ENCODE measurements at places on chromosomes 6 and 20.

GRCh38 chr6:25315194-25316177 lies 36.3 kb downstream of the CARMIL1 start:
- DNase-seq: no peak

GRCh38 chr6:25944688-25945574 lies 14.4 kb upstream of the SLC17A2 start:
- DNase-seq: no peak

- DNase-seq: no peak
Observed at GRCh38 chr6:15474196-15474595, 188.6 kb downstream of the DTNBP1 start.

- no peak for DNase-seq
Observed at GRCh38 chr6:42010185-42010891, 40.0 kb upstream of the TAF8 start.

GRCh38 chr6:41720783-41721182 lies 14.6 kb downstream of the TFEB start:
- DNase-seq: no peak

DNA sequence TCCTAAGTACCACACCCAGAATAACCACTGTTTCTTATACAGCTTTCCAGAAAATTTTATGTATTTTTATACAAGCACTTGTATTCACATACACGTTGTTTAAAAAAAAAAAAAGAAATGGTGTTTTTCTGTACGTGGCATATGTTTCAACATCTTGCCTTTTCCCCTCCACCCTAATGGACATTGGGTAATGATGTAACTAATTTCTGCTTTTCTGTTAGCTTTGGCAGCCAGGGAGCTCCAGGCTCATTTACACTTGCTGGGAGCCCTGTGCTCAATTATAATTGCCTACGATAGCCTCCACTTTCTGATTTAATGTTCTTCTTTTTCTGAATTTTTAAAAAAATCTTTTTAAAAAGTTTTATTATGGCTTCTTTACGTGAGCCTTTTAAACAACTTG lies 352.4 kb downstream of the UTRN start:
- no peak for DNase-seq

DNA sequence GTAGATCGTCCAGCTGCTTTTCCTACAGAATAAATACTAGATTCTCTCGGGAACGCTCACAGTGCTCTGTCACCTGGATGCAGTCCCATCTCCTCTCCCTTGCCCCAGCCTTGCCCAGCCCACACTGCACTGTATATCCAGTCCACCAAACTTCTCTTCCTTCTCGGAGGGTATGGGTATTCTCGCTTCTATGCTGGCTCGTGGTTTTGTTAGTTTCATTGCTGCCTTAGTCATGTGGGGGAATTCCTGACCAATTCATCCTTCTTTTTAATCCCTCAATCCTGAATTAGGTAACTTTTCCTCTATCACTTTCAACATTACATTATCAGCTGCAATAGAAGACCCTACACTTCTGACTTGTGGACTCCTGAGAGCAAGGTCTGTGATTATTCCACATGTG lies 252.4 kb downstream of the GMDS start:
- DNase-seq: no peak

- no peak for DNase-seq
Observed at GRCh38 chr6:167538746-167539145, 213.9 kb downstream of the TTLL2 start.

- DNase-seq: no peak
Observed at GRCh38 chr6:8658416-8658815, 223.1 kb upstream of the SLC35B3 start.

DNA sequence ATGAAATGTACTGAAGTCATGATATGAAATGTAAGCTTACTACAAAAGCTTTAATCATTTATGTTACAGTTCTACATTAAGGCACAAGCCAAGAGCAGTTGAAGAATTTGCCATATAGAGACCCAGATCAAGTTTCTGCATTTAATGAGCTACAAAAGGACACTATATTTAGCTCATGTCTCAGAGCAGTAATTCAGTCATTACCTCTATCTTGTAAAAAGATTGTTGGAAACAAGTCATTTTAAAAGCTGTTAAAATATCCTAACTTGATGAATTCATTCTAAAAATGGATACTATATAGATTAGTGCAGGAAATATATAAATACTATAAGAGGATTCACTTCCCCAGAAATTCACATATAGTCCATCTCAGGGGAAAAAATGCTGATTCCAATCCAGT lies 45.2 kb upstream of the RIPPLY2 start:
- DNase-seq: no peak

- no peak for DNase-seq
Observed at GRCh38 chr6:159303159-159303558, 134.0 kb downstream of the FNDC1 start.

- DNase-seq: no peak
Observed at GRCh38 chr6:138044458-138044857, 62.8 kb downstream of the PERP start.

GRCh38 chr6:145454006-145454405 lies 281.3 kb downstream of the EPM2A start:
- DNase-seq: no peak

DNA sequence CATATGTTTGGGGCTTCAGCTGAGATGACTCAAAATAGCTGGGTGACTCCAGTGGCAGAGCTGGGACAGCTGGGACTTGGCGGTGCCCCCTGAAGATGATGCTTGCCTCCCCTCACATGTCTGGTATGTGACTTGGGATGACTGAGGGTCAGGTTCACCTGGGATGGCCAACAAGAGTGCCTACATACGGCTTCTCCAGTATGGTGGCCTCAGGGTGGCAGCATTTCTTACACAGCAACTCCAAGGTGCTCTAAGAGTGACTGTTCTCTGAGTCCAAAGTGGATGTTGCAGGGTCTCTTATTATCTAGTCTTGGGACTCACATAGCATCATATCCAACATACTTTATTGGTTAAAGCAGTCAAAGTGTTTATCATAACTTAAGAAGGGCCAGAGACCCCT lies 87.8 kb upstream of the CENPW start:
- no peak for DNase-seq

- no peak for DNase-seq
Observed at GRCh38 chr6:1834207-1834606, 224.5 kb downstream of the FOXC1 start.

DNA sequence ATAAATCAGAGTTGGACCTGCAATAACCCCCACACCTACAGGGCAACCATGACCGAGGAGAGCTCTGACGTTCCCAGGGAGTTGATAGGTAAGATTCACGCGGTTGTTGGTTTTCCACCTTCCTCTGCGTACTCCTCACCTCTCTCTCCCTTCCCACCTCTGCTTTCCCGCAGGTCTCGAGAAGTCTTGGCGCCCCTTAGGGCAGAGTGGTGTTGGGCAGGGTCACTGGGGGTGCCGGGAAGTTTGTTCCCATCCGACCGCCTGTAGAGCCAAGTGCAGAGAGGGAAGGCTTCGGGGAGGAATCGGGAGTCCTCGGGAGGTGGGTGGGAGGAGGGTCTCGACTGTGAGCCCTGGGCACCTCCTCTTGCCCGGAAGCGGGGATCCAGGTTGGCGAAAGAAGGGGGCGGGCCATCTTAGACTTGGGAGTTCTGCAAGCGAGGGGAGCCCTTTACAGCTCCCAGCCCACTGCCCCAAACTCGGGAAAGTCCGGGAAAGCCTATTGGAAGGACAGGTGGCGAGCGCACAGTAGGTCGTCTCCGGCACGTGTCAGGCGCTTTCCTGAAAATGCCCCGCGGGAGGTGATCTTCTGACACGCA lies 672 bp downstream of the CARMIL1 start:
- DNase-seq: no peak

DNA sequence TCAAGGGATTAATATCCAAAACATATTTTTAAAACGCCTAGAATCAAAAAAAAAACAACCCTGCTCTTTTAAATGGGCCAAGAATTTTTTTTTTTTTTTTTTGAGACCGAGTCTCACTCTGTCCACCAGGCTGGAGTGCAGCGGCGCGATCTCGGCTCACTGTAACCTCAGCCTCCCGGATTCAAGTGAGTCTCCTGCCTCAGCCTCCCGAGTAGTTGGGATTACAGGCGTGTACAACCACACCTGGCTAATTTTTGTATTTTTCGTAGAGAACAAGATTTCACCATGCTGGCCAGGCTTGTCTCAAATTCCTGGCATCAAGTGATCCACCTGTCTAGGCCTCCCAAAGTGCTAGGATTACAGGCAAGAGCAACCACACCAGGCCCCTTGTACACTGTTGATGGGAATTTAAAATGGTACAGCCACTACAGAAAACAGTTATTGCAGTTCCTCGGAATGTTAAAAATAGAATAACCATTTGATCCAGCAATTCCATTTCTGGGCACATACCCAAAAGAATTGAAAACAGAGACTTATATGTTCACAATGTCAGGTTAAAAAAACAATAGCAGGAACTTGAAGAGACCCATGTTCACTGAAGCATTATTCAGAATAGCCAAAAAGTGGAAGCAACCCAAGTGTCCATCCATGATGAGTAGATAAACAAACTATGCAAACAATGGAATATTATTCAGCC lies 3.1 kb upstream of the MYL9 start:
- no peak for DNase-seq

DNA sequence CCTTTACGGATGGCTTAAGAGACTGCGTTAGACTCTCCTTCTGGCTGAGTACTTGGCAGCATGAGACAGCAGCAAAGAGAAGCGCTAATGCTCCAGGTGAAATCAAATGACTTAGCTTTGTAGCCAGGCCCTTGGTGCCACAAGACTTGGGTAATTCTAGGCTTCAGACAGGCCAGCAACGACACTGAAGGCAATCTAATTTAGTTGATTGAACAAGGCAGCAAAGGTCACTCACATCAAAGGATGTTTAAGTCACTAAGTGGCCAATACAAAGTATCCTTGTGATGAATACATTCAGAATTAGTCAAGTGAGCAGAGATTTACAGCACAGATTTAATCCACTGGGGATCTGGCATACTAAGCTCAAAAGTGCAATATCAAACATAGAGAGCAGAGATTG lies 113.2 kb downstream of the FAM83B start:
- no peak for DNase-seq

GRCh38 chr6:170089963-170090362 lies 200.9 kb downstream of the DLL1 start:
- no peak for DNase-seq

GRCh38 chr6:136318676-136319075 lies 29.0 kb upstream of the BCLAF1 start:
- DNase-seq: no peak

- no peak for DNase-seq
Observed at GRCh38 chr6:26019261-26019830, 56.7 kb downstream of the TRIM38 start.

- DNase-seq: no peak
Observed at GRCh38 chr6:28282926-28283325, 1.6 kb downstream of the PGBD1 start.

DNA sequence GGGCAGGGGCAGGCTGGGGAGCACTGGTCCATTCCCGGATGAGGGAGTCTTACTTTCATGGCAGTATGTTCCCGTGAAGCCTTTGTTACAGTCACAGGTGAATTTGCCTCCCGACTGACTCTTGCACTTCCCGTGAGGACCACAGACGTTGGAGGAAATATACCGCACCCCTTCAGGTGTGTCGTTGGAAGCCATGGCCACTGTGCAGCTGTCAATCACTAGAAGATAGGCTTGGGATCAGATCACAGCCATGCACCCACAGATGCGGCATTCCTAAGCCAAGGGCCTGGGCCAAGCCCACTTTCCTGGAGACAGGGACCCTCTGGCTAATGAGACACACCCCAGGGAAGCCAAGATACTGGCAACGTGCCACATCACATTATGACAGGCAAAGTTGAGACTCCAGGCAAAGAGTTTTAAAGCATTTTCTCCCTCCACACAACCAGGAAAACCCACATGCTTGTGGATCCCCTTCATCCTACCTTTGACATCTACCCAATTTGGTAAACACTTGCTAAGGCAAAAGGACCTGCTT lies 26.8 kb downstream of the JAG1 start:
- DNase-seq: no peak

DNA sequence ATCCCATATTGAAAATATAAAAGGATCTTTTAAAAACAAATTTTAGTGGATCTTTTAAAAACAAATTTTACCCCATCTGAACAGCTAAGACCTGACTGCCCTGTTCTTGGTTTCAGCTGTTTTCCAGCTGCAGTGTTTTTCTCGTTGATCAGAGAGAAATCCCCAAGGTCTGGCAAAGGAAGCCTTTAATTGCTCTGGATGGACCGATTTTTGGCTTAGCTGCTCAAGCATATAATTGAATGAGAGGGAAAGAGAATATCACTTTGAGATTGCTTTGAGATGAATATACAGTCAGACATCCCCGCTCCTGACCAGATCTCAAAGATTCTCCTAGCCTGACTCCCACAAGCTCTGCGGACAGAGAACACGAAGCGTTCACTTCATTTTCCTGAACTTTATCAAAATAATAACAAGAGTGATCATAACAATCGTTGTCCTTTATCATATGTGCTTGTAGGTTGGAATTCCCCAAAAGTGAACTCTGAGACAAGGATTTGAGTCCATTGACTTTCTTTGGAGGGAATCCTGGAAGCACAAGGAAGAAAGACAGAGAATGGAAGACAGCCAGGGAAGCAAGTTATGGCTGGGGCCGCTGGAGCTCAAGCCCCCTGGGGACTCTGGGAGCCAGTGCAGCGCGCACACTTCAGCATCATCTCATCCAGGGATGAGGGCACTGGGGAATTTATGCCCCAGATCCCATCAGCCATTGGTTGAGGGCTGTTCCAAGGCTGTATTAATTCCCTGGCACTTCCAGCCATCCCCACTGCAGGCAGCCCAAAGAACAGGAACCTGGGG lies 101.3 kb downstream of the SNX5 start:
- DNase-seq: no peak

- DNase-seq: no peak
Observed at GRCh38 chr6:163333038-163333437, 81.5 kb upstream of the QKI start.

GRCh38 chr6:48568856-48569255 lies 457.9 kb upstream of the PTCHD4 start:
- DNase-seq: no peak

DNA sequence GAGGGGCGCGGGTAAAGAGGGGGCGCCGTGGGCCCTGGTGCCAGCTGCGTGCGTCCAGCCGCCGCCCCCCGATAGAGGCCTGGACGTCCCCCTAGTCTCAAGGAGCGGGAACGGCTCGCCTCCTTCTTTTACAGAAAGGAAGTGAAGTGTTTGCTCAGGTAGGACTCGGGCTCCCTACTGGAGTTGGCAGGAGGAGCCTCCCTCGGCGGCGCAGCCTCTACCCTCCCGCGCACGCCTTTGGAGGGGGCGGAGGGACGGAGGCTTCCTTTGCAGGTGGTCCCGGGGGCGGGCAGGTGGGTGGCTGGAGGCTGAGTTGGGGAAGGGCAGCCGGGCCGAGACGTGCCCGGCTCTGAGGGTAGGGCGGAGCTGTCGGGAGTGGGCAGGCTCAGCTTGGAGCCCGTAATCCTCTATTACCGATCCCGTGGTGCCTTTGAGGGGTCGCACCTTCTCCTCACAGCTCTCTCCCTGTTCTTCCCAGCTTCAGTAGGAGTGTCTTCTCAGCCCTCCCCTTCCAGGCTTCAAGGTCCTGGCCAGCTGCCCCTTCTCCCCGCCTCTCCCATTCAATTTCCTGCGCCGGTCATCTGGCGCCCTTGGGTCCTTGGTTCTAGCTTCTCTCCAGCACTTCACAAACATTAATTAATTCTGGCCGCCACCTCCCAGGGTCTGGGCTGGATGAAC lies 728 bp downstream of the ITPR3 start:
- no peak for DNase-seq

Measured in cerebellar nuclear complex (tissue), 1 donor.